HuH-7 (cell line): ENCODE measurements at places on chromosomes 12 and 14.

- DNase-seq, result no peak
These were observed 11.0 kb downstream of the SPTLC2 start for GRCh38 chr14:77605392-77605972.

- no peak for DNase-seq
These were observed 4.0 kb downstream of the FGF6 start for GRCh38 chr12:4441355-4442335.

DNA sequence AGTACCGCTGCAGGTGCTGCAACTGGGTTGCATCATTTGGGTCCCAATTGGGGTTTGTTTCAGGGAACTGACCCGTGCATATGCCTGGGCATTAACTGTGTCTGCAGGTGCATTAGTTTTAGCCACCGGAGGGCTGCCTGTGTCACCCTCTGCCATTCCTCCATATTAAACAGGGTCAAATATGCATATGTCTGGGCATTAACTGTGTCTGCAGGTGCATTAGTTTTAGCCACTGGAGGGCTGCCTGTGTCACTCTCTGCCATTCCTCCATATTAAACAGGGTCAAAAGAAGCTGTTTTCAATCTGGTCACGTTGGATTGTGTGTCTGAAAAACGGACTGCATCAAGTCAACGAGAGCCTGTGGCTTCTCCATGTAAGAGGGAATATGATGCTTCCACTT lies 1317.0 kb downstream of the TMEM121 start:
- no peak for DNase-seq

- DNase-seq, result no peak
These were observed 6.5 kb downstream of the SERPINA11 start for GRCh38 chr14:94446126-94446525.

- DNase-seq, result no peak
These were observed 90.5 kb downstream of the DDX51 start for GRCh38 chr12:132053338-132054330.

- DNase-seq, result no peak
These were observed 200.7 kb downstream of the SLC2A13 start for GRCh38 chr12:39905152-39905551.

DNA sequence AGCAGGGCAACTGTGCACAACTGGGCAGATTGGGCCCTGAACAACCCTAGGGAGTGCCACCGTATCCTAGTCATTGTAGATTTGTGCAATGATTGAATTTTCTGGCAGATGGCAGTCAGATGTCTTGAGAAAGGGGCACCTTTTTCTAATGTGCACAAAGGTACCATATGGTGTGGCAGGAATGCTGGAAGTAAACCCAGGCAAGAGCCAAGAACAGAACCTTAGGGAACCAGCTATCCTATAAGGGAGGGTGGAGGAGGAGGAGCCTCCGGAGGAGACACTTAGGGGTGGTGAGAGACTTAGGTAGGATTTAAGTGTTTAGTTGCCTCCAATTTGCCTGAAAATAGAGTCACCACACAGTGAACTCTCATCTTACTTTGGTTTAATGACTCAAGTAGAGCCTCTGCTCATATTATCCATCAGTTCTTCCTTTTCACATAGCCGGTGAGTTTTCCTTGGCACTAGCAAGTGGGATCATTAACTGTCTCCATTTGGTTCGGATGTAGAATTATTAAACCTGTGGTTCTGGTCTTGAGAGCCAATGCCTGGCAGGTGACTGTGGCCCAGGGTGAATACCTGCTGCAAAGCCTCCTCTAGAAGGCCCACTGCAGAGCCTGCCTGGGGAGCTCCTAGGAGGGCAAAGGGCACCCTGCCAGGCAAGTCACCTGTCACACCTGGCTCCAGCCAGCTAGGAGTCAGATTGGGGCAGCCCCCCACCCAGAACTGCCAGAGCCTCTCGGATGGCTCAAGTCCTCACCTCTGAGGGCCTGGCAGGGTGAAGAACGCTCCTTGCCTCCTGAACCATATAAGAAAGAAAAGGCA lies 184.4 kb upstream of the HIF1A start:
- no peak for DNase-seq

DNA sequence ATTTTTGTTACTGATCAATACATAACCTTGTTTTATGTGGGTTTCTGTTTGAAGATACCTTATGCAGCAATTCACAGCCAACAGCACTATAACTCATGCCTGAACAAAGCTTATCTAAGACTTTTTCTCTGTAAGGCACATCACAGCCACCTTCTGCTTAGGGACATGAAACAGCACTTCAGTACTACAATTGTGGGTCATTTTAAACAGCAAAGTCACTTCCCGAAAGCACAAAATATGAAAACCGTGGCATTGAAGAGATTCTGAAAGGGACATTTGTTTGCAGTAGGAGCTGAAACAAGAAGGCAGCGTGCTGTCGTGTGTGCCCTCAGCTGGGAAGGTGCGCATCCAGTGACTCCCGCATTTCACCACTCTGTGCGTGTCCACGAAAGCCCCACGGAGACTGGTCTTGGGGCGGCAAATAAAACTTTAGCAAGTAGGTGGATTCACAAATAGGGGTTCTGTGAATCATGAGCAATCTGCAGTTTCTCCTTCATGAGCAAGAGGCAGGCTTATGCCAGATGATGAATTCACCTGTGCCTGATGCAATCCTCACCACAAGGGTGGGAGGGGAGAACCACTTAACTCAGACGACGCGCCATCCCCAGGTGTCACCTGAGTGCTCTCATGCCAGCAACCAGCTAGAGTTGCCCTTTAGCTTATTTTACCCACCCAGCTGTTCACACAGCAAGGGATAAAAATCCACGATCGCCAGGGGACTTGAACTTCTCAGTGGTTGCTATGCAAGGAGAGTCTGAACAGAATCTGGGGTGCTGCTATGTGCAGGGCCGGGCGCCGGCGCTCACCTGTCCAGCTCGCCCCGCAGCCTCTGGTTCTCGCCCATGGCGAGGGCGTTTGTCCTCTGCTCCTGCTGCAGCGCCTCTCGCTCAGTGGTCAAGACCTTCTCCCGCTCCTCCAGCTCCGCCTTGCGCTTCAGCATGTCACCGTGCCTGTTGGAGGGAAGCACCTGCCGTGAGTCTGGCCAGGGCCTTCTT lies 54.9 kb upstream of the GPR68 start:
- DNase-seq, result no peak

DNA sequence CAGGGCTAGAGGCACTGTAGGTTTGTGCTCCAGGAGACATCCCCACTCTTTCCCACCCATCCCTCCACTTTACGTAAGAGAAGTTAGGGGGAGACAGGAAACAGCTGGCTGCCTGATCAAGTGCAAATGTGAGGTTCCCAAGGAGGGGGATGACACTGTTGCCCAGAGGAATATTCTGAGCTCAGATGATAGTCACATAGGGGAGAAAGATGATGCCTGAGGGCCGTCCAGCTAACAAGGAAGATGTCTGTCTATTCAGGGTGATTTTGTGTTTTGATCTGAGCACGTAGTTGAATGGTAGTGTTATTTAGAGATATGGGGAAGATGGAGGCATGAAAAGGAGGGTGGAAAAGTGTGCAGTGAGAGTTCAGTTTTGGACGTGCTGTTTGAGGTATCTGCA lies 13.9 kb upstream of the GPRC5D start:
- no peak for DNase-seq

DNA sequence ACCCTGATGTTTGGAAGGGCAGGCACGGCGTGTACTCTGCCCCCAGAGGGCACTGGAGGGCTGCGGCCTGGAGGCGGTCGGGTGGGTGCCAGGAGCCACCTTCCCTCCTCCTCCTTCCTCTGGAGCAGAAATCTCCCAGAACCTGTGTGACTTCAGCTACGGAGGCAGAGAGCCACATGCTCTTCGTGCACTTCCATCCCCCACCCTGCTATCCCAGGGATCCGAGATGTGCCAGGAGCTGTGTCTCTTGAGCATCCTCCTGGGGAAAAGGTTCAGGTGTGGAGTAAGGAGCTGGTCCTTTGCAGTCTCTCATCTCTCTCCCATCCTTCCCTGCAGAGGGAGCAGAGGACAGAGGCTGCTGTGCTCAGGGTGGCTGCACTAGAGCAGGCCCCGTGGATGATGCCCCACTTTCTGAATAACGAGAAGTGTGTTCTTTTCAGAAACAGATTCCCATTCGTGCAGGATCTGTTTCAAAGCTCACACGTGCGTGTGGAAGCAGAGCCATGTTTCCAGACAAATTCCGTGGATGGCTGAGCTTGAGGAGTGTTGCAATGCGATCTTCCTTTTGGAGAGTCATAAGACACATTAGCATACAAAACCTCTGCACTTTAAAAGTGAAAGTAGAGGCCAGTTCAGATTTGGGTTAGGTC lies 162.9 kb downstream of the ADGRD1 start:
- DNase-seq, result no peak

GRCh38 chr12:123490089-123490488 lies 32.1 kb downstream of the SNRNP35 start:
- DNase-seq, result no peak
